SHP77 (cell line): ENCODE measurements at places on chromosomes 7 and 10.
A peak's percentile ranks its signal among the peaks of the same experiment; 100 is the strongest.

DNA sequence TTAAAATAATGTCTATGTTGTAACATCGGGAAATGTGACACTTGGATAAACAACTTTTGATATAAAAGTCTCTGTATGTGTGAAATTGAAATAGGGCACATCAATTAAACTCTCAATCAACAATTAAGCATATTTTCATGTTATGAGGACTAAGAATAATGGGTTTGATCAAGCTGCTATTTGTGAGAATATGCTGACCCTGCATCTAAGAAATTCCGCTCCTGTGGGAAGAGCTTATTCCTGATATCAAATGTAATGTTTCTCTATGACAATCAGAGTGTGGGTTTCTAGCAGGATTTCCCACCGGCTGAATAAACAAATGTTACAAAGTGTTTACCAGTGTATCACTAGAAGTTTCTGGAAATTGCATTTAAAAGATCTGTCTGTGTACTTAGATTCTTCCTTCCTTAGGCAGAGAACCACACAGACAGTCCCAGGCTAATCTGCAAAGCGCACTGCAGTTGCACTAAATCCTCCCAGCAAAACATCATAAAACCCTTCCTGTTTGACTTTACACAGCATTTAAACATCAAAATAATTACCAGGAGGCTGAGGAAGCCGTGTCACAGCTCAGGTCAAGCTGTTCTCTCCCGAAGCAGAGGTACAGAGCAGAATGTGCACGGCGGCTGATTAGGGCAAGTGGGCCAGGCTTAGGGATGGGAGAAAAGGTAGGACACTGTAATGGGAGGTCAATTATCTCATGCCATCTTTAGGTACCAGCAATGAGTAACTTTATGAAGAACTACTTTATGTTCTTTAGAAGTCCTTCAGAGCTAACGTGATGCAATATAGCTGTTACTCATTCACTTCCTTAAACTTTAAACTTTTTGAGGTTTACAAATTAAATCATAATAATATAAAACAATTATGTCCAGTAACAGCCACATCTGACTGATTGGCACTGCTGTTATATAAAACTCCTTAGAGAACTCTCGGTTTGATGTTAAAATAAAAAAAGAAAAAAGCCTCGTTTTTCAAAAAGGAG, 109.1 kb upstream of the CTTNBP2 start:
- no peak for DNase-seq

DNA sequence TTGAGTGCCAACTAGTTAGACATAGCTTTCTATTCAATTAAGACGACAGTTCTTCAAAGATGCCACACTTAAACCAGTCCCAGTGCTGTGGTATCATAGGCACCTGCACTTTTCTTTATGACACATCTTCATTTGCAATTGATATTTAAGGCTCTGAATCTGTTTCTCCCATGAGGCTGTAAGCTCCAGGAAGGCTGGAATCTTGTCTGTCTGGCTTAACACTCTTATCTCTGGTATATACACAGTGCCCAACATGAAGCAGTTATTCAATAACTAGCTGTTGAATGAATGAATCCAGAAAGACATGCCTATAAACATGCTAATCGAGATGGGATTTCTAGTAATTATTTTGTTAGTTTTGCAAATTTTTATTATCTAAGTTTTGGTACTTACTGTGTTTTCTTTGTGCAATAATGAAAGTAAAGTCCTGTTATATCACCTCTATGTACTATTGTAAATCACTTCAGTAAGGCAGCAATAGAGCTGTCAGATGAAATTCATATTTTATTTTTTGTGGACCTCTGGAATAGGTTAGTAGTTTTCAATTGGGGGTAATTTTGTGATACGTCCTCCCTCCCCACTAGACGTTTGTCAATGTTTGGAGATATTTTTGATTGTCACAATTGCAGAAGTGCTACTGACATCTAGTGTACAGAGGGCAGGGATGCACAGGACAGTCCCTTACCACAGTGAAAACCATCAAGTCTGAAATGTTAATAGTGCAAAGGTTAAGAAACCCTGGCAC, 51.3 kb upstream of the STEAP4 start:
- peak; percentile 35 for DNase-seq

DNA sequence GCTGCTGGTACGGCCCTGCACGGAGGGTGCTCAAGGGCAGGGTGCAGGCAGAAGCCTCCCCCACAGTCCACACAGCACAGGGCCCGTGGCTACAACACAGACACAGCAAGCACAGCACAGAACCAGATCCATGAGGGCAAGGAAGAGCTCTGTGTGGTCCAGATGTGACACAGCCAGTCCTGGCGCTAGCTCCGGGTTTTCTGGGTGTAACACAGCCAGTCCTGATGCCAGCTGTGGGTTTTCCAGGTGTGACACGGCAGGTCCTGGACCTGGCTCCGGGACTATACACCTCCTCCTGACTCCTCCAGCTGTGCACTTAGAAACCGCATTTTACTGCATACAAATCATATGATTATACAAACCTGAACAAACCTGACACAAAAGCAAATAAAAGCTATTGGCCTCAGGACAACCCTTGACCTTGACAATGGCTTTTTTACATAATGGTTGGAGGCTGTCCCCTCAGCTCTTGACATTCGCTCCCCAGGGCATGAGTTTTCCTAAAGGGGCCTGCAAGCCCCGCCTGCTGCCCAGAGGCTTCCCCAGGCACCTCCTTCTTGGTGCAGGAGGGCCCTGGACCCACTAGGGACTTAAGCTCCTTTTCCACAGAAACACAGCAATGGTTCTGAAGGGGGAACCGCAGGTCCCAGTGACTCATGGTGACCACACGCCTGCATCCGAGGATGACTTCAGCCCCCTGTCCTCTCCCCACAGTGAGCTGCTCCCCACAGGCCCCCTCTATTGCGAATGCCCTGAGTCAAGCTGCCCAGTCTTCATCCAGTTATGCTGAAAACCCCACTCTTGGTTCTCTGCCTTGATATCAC, 209.6 kb downstream of the PTPRN2 start:
- no peak for DNase-seq

GRCh38 chr7:119935418-119936025, 337.5 kb upstream of the KCND2 start:
- peak; percentile 13 for DNase-seq

DNA sequence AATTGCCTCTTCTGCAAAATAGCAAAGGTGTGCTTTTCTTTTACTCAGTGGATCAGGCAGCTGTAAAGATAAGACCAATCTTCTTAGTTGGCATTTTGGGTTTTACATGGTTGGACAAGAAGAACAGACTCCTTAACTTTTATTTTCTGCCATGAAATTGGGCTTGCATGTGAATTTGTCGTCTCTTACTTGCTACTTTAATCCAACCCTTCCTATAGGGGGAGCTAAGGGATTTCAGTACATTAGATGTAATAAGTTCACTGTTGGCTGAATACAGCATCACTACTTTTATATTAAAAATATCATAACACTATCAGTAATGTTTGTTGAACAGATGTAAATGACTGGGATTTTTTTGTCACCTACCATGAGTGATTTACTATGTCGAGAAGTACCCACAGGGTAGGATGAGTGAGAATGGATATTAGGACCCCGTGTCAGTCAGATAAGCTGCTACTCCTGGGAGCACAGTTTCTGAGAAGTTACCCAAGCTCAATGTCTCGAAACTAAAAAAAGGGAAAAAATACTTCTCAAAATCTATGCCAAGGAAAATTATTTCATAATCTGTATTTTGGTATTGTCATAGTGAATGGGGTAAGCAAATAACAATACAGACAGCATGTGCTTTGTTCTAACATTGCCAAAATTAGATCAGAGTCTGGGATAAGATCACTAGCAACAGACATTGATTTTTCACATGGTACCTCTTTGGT, 127.4 kb upstream of the AGR3 start:
- no peak for DNase-seq

GRCh38 chr7:122487131-122487530, 182.6 kb upstream of the FEZF1 start:
- DNase-seq: no peak

DNA sequence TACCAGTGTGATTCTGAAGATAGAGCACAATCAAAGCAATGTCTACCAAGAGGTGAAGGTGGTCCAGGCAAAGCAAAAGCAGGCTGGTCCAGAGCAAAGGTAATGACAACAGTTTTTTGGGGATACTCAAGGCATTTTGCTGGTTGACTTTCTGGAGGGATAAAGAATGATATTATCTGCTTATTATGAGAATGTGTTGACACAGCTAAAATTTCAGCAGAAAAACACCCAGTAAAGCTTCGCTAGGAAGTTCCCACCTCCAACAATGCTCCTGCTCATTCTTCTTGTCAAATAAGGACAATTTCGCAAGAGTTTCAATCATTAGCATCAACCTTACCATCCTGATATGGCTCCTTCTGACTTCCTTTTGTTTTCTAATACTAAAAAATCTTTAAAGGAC, 24.1 kb downstream of the GPR85 start:
- DNase-seq: no peak

DNA sequence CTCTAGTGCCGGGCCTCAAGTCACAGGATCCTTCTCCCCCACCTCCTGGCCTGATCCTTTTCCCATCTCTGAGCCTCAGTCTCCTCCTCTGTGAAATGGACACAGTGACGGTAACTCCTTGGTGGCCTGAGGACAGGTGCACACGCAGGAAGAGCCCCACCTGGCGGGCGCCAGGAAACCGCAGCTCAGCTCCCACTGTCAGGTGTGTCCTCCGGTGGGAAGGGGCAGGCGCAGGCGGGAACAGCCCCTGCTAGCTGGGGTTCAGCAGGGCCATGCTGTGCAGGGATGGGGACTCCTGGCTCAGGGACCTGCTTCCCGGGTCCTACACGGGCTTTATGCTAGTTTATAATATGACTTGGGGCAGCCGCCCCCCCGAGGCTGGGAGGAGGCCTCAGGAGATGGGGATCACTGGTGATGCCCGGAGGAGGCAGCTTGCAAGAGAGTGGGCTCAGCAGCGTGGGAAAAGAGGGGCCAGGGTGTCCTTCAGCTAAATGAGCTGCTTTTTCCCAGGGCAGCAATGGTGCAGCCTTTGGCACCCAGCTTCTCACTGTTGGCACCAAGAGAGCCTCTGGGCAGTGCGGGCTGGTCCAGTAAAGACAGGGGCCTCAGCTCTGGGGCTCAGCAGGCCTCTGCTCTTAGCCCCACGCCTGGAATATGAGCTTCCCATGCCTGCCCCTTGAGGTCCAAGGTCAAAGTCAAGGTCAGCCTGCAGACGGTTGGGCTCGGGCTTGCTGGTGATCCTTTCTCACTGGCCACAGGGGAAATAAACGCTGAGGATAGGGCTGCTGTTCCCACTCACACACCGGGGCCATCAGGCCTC, 68.0 kb upstream of the FAM20C start:
- DNase-seq: peak; percentile 6

GRCh38 chr7:64744680-64745079, 49.5 kb upstream of the ZNF138 start:
- no peak for DNase-seq

DNA sequence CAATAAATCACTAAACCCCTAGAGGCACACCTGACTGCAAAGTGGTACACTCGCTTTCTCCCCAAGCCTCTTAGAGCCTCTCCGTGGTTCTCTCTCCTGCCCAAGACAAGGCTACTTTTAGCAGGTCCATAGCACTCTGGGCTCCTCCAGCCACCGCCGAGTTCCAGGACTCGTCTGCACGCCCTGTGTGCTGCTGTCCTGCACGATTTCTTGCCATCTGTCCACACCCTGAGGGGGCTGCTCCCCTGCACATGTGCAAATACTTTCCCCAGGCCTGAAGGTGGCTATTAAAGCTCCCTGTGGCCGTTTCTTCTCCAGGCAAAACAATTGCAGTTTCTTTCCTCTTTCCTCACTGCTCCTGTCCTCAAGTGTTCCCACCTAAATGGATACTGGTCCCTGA, 414.3 kb downstream of the PLXNA4 start:
- DNase-seq: no peak

DNA sequence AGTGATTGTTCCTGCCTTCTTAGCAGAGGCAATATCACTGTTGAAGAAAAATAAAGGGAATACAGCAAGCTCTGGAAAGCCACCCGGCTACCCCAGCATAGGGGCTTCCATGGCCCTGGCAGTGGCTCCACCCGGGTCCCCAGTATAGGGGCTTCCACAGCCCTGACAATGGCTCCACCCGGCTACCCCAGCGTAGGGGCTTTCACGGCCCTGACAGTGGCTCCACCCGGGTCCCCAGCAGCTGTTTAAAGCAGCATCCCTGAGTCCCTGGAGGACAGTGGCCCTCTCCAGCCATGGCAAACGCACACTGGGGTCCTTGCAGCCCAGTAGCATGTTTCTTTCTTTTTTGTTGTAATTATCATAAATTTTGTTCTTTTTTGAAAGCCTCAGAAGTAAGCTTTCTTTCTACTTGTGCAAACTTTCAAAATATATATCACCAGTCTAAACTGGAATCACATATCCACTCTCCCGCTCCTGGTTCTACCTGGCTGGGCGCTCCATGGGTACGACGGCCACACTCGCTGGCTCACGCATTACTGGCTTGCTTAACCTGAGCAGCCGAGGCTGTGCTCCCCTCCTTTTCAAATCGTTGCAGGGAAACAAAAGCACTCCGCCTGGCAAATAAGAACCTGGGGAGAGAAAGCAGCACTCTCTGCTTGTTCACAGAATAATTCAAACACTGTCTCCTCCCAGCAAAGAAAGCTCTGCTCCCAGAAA, 62.1 kb downstream of the TCERG1L start:
- no peak for DNase-seq

DNA sequence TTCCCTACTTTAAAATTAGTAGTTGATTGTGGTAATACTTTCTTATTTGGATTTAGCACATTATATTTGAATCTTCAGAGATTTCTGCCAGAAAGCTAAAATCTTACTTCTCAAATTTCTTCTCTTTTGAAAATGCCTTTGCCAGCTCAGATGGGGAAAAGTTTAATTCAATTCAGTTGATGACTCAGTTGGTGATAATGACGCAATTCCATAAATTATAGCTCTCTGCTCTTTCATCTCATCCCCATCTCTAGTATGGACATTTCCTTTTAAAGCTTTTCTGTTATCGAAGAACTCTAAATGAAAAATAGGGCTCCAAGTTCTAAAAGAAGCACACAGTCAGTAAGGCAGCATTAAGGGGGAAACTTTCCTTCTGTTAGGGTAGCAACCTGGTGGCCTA, 25.5 kb downstream of the RNLS start:
- no peak for DNase-seq

- no peak for DNase-seq
Measured at GRCh38 chr10:88952647-88953111, at the start of gene ACTA2. Gene ACTA2, minus strand, starts transcription at chr10:88952773. Its CDS starts 3,843 bp downstream, at chr10:88948930.

DNA sequence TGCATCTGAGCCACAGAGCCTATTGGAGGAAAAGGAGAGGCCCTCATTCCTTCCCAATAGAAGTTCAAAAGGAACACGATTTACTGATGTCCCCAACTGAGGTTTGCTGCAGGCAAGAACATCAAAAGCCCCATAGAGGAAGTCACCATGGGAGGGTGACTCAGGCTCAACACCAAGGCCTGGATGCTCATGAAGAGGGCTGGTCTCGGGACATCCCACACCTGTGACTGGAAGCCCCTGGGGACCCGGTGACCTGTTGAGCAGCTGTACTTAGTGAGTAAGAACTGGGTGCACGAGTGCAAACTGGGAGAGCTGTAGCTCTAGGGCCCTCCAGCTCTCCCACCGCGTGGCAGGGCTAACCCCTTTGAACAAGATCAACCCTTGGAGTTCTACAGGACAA, 38.0 kb downstream of the CYTH3 start:
- DNase-seq: no peak

DNA sequence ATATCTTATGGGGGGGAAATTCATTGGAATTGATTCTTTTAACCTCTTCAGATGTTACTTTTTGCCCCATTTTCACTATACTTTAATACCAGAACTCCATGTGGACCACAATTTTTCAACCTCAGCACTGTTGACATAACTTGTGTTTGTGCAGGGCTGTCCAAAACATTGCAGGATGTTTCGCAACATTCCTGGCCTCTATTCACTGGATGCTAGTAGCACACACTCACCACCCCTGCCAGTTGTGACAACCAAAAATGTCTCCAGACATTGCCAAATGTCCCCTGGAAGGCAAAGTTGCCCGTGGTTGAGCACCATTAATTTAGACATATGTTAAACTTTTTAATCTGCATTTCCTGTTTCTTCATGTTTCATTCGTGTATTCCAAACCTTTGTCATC, 234.7 kb downstream of the GFRA1 start:
- DNase-seq: no peak
